Pericardium fibroblast (primary cell): ENCODE measurements at places on chromosomes 5 and 9. TPM values are rescaled to one million over a fixed set of nuclear protein-coding genes. Genes with fewer than 3 reads are reported as not detected.

Gene CDH6
- total RNA-seq: 0.26 and 1.6 TPM in 2 replicates

Gene GARIN3
- not detected in 2 replicates for total RNA-seq

Gene TOR4A
- 4.6 and 15.5 TPM in 2 replicates for total RNA-seq

Gene CNTNAP3
- total RNA-seq: 2.8 and 3.6 TPM in 2 replicates
